ENCODE measurements at places on chromosomes 5 and 9.

- DNase-seq, result peak; percentile 41
Observed at GRCh38 chr9:107755246-107755645, 265.7 kb upstream of the KLF4 start.

- DNase-seq, result no peak
Observed at GRCh38 chr5:154220625-154221024, 30.1 kb downstream of the GALNT10 start.

DNA sequence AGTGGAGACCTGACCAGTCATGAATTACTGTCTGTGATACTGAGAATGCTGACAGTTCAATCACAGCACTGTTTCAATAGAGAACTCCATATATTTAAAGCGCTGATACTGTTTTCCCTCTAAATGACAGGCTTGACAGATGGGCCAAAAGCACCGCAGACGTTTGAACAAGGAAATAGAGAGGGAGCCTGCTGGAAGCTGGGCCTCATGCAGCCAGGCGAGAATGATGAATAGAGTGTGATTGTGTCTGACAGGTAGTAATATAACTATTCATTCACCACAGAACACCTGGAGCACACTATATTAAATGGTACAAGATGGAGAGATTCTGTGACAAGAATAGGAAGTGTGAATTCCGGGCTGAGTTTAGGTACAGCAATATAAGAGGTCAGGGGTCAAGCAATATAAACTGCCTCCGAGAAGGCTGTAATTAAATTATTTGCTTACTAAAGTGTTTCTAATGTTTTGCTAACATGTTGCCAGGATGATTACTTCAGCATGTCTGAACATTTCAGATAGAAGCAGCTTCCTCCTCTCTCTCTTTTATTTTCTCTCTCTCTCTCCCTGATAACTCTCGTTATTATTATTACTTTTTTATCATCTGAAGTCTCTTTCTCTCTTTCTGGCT lies 297.7 kb downstream of the CSNK1G3 start:
- DNase-seq, result peak; percentile 15

DNA sequence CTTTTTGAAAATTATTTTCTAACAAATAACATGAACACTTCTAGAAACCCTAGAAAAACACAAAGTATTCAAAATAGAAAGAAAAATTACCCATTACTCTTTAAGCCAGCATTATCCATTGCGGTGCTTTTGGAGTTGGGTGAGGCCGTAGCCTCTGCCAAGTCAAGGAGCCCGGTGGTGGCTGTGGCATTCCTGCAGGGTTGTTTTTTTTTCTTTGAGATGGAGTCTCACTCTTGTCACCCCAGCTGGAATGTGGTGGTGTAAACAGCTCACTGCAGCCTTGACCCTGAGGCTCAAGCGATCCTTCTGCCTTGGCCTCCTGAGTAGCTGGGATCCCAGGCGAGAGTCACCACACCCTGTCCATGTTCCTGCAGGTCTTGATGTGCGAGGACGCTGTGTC lies 8.2 kb upstream of the AHRR start:
- DNase-seq, result no peak

- DNase-seq, result peak; percentile 12
Observed at GRCh38 chr5:159262472-159262858, 625 bp upstream of the UBLCP1 start.

- DNase-seq, result peak; percentile 65
Observed at GRCh38 chr9:121884057-121884541, 209.0 kb downstream of the TTLL11 start.

DNA sequence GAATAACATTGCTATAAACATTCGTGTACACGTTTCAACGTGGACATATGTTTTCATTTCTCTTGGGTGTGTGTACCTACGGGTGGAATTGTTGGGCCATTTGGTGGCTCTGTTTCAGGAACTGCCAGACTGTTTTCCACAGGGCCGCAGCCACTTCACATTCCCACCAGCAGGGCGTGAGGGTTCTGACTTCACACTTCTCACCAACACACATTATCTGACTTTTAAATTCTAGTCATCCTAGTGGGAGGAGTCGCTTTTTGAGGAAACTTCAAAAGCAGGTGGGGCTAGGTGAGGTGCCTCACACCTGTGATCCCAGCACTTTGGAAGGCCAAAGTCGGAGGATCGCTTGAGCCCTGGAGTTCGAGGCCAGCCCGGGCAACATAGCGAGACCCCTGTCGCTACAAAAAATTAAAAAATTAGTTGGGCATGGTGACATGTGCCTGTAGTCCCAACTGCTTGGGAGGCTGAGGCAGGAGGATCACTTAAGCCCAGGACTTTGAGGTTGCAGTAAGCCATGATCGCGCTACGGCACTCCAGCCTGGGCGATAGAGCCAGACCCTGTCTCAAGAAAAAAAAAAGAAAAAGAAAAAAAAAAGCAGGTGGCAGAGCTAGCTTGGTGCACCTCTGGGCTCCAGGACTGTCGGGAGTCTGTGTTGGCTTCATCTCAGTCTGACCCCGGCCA lies 28.5 kb downstream of the TSPAN17 start:
- DNase-seq, result no peak

GRCh38 chr5:166532456-166533220 lies 1758.8 kb upstream of the WWC1 start:
- no peak for DNase-seq

DNA sequence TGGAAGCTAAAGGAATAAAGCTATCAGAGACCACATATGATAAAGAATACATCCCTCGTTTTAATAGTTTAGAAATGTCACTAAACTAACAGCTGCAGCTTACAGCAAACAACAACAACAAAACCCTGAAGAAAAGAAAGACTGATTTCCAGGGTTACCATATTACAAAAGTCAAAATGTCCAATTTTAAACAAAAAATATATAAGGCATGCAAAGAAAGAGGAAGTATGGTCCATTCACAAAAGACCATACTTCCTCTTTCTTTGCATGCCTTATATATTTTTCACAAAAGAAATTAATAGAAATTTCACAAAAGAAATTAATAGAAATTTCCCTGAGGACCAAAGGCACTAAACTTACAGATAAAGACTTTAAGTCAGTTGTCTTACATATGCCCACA lies 354.2 kb downstream of the ARL15 start:
- DNase-seq, result no peak

GRCh38 chr9:81239388-81239787 lies 450.0 kb downstream of the TLE1 start:
- DNase-seq, result no peak

DNA sequence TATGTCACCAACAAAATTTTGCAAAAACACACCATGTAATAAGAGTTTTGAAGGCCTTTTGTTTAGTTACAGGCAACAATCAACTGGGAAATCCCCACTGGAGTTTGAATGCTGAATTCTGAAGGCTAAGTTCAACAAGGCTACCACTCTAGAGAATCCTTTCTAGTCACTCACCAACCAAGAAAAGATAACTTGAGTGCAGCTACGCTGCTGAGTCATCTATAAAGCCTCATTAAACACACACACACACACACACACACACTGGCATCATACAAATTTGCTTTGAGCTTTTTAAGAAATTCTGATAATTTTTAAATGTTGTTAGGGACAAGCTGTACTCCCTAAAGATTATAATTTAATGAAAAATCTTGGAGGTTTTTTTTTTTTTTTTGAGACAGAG lies 219.6 kb downstream of the DENND1A start:
- DNase-seq, result no peak

DNA sequence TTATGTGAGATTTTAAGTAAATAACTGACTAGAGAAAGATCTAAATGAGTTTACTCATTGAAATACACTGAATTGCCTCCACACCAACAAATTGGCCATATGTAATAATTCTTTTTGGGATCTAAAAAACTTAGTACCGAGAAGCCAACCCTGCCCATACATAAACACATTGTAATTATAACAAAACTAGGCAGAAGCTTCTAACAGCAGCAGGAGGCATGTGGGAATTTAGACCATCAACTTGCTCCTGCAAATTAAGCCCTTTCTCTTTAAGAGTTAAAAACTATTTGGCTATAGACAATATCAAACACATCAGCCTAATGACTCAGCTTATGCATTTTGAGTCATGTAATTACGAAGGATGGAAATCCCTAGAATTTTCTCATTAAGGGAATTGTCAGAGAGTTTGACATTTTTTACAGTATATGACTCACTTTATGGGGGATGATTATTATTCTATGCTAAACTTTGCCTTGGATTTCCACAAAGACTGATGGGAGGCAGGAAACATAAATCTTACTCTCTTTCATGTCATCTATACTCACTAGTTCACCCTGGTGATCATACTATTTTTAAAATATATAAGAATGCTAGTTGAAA lies 1.0 kb downstream of the IL7R start:
- DNase-seq, result no peak

GRCh38 chr9:9492506-9492905 lies 1120.3 kb downstream of the PTPRD start:
- no peak for DNase-seq

GRCh38 chr5:174972291-174972690 lies 247.9 kb downstream of the MSX2 start:
- no peak for DNase-seq

- peak; percentile 62 for DNase-seq
Observed at GRCh38 chr9:8845376-8845775, 1045.8 kb upstream of the DMAC1 start.

GRCh38 chr5:164748861-164749260 lies 1243.4 kb downstream of the MAT2B start:
- no peak for DNase-seq

- peak; percentile 24 for DNase-seq
Observed at GRCh38 chr9:136363949-136364748, 605 bp upstream of the DNLZ start.

DNA sequence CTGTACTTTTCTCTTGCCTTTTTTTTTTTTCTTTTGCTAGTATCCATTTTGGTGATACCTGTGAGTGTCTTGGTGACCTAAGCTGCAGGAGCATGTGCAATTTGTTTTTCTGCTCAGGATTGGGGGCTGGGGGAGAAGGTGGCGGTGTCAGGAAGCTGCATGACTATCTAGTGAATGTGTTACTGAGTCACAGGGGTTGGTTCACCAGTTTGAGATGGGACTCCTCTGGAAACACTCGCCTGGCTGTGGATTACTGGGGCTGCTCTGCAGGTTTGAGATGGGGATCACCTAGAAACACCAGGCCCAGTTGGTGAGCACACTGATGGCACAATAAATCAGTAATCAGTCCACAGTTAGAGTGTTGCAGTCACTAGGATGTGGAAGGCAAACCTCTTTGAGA lies 447.9 kb downstream of the SPATA31D1 start:
- DNase-seq, result no peak

- no peak for DNase-seq
Observed at GRCh38 chr9:131800843-131801242, 61.0 kb upstream of the RAPGEF1 start.

GRCh38 chr5:132674671-132675506 lies 1.1 kb downstream of the IL4 start:
- DNase-seq, result peak; percentile 55

- DNase-seq, result no peak
Observed at GRCh38 chr9:102113191-102113590, 374.7 kb upstream of the GRIN3A start.

DNA sequence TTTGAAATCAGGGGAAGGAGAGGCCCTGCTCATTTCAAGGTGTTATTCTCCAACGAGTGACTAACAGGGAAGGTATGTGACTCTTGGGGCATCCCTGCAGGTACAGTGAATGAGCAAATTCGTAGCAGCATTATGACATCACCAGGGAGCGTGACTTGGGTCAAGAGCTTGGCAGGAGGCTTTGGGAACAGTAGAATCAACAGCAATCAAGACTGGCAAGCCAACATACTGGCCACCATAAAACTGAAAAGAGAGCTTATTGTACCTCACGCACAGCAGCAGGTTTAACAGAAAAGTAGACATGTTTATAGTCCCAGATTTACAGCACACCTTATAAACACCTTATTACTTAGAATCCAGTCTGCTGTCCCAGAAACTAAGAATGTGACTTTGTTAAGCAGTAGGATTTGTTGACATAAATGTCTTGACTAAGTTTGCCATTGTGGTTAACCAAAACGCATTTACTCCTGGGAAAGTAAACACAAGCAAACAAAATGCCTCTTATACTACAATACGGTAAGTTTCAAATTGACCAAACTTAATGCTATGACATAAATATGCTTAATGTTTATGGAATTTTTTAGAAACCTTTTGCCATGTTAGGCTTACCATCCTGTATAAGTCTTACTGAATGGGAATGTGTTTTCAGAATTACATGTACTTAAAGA lies 297.8 kb downstream of the NPR3 start:
- no peak for DNase-seq

DNA sequence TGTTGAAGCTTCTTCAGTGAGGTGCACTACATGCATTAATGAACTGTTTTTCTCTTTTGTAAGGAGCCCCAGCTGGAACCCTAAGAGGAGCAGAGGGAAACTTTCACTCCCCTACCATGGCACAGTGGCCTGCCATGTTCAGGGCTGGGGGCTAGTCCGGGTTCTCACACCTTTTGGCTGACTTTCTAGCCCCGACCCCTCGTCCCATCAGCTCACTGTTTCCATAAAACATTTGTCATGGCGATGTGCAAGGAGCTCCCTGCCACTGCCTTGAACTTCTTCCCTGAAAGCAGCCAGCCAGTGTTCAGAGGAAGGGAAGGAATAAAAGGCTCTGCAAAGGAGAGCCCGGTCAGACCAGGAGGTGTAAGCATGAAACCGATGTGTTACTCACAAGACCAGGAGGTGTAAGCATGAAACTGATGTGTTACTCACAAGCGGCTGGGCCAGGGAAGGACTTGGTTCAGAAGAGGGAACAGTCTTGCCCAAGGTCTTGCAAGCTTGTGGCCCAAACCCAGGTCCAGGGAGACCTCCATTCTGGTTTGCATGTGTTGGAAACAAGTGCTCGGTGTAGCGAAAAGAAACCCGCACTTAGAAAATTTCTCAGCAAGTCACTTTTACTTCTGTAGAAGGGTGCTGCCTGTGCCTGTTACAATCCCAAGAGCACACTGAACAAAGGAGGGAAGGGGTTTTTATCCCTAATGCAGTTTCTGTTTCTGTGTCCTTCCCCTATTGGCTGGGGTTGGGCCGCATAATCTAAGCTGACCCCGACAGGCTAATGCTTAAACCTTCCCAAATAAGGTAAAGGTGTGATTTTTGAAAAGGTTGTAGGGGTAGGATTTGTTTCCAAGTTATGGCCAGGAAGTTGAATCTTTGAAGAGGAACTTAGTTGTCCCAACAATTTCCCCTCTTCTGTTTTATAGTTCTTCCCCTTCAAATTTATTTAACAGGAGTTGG lies 3.4 kb upstream of the ABO start:
- no peak for DNase-seq

- peak; percentile 55 for DNase-seq
Observed at GRCh38 chr9:87158765-87159164, 211.5 kb upstream of the GAS1 start.

DNA sequence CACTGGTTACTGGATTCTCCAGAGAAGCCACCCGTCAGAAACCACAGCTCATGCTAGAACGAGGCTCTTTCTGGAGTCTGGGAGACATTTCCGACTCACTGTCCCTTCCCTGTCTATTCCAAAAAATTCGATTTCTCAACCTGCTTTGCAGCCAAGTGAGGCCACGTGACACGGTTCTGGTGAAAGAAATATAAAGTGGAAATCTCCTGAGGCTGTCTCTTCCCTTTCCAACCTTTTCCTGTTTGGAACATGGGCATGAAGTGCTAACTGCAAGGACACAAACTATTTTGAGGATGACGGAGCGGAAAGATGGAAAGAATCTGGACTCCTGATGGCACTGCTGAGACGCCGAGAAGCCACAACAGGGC lies 6.1 kb upstream of the PTGS1 start:
- peak; percentile 87 for DNase-seq
